ENCODE measurements at places on chromosomes 7 and 10.

GRCh38 chr7:29884399-29885272 is 78.3 kb downstream of the WIPF3 start:
- DNase-seq = no peak

DNA sequence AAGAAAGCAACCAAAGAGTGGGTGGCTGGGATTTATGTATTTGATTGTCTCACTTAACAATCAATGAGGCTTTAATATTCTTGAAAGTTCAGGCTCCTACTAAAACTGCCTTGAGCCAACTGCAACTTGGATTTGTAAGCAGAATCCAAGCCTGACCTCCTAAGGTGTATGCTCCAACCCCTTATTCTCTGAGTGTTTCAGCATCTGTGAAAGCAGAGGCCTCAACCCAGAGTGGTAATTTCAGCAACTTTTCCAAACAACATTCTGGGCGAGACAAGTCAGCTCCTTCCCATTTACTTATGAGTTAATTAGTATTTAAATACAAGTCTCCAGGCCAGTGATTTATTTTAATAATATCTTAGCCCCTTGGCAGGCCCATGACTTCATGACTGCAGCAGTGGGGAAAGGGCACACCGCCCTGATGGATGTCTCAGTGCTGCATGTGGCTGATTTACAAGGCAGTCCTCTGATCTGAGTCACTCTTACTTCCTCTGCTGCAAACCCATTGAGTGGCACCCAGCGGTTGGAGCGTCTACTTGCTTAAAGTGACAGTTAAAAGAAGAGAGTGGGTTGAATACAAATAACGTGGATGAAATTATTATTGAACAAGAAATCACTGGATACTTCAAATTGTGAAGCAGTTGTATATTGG is 209.1 kb downstream of the TRIL start:
- peak; percentile 71 for DNase-seq

DNA sequence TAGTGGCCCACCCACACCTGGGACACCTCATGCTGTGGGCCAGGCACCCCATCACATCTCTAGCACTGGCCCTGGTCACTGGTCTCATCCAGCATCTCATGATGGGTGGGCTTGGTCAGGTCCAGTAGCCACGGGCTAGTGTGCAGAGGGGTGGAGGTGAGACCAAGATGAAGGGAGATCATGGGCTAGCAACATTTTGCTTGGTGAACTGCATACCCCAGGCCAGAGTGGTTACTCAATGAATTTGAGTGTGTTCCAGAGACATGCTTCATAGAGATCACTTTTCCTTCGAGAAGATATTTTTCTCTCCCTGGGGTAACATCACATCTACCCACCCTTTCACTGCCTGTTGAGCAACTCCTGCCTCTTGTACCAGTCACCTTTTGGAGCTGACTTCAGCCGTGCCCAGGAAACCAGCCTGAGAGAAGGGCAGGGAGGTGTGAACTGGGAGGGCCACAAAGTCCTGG is 44.2 kb downstream of the MINDY4 start:
- DNase-seq = peak; percentile 84

GRCh38 chr7:127981965-127982364 is 49.3 kb downstream of the LRRC4 start:
- DNase-seq = no peak

DNA sequence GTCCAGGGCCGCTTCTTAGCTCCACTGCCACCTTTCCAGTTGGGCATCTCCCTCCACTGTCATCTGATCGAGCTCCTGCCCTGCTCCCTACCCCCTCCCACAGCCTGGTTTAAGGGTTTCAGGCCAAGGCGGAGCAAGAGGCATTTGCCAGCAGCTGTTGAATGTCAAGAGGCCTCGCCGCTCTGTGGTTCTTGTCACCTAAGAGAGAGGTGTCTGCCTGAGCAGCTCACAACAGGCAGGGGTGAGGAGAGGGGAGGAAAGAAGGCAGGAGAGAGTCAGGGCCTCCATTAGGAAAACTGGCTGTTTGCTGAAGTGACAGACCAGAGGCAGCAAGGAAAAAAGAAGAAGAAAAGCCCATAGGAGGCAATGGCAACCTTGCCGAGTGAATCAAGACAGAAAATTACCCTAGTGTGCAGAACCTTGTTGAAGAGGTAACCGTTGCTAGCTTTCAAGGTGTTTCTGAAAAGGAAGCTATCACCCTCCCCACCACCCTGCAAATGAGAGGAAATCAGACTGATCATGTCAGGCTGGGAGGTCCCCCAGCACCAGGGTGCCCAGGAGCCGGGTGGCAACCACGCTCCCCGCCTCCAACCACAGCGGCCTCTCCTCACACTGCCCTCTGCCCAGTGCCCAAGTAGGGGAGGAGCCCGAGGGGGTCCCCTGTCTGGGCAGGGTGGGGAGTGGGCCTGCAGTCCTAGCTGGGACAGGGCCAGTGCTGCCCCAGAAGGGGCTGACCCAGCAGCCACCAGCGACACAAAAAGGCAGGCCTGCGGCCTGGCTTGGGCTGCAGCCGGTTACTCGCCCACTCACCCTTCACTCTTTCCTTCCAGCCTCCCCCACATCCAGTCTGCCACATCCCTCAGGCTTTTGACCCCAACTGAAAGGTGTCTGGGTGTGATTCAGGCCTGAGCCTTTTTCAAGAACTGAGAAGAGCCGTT is 7.1 kb downstream of the GATA3 start:
- DNase-seq = peak; percentile 50

- no peak for DNase-seq
These were observed 98.7 kb downstream of the CTBP2 start for GRCh38 chr10:125061557-125062226.

DNA sequence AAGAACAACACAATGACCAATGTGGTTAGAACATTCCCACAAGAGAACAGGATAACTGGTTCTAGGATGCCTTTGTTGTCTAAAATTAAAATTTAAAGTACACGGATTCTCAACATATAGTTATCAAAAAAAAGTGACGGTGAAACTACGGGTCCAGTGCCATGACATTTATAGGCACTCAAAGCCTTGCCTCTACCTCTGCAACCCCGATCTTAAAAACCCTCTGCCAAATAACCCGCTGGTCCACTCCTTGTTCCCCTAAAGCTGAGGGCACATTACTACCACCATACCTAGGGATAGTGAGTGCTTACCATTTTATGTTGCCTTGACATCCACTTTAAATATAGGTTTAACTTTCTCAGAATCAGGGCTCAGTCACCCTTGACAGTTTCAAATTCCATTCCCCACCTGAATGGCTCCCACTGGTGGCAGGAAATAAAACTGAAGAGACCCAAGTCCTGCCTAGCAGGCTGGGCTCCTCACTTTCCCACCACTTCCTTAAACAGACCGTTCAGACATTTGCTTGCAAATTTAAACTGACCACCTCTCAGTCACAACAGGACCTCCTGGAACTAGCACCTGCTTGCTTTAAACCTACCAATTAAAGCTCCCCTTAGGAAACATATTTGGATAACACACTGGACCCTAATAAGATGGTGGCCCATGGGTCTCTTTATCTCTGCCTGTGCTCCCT is 169.9 kb upstream of the ASAH2 start:
- peak; percentile 43 for DNase-seq

GRCh38 chr10:26046073-26046700 is 112.2 kb downstream of the MYO3A start:
- no peak for DNase-seq

DNA sequence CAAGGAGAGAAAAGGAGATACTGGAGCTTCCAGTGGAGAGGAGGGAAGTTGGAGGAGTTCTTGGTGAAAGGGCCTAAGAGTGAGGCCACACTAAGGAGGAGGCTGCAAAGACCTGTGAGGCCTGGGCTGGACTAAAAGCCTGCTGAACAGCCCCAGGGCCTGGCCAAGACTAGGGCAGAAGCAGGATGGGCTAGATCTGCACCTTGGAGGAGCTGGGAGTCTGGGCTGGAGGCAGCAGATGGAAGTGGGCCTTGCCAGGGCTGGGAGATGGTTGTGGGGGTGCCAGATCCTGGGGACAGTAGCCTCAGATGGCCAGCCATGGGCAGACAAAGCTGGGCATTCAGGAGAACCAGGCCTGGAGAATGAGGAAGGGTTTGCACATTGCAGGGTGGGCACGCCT is 6.5 kb upstream of the PURB start:
- no peak for DNase-seq

GRCh38 chr7:70154521-70155180 is 556.4 kb downstream of the AUTS2 start:
- DNase-seq = no peak

DNA sequence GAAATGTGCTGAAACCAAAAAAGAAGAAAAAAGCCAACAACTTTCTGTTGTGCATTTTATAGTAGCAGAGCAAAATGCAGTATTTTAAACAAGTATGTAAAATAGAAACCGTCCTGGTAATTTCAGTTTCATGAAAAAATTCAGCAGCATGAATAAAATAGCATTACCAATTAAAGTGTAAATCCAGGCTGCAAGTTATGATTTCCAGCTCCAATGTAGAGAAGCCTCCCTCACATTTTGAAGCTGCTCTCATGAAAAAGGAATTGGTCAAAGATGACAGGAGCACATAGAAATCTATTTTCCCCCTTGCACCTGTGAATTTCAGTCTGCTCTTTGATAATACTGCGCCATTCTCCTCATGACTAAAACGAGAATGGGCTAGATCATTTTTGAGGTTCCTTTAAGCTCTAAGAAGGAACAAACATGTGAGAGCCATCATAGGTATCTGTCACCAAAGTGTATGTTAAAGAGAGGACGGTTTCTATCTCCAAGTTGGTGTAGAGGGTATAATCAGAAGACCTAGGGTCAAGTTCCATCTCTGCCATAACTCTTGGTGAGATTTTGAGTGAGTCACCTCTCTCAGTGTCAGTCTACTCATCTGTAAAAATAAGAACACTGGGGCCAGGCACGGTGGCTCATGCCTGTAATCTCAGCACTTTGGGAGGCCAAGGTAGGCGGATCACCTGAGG is 107.5 kb downstream of the MTPAP start:
- DNase-seq = no peak

GRCh38 chr7:116575853-116576252 is 51.0 kb downstream of the CAV1 start:
- DNase-seq = no peak

GRCh38 chr10:91596825-91597196 is 36.1 kb downstream of the PPP1R3C start:
- DNase-seq = peak; percentile 86

DNA sequence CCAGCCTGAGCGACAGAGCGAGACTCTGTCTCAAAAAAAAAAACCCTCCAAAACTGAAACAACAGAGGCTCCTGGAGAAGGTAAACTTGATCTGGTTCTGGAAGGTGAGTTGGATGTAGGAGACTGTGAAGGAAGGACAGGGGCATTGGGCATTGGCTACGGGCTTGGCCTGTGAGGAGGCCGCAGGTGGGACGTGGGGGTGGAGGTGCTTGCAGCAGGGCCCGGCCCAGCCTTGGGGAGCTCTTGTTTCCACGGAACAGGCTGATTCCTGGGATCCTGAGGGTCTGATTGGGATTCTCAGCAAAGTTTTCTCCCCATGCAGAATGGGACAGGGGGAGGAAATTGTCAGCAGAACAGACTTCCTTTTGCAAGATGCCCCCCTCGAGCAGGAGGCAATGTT is 30.6 kb downstream of the IL15RA start:
- DNase-seq = no peak

DNA sequence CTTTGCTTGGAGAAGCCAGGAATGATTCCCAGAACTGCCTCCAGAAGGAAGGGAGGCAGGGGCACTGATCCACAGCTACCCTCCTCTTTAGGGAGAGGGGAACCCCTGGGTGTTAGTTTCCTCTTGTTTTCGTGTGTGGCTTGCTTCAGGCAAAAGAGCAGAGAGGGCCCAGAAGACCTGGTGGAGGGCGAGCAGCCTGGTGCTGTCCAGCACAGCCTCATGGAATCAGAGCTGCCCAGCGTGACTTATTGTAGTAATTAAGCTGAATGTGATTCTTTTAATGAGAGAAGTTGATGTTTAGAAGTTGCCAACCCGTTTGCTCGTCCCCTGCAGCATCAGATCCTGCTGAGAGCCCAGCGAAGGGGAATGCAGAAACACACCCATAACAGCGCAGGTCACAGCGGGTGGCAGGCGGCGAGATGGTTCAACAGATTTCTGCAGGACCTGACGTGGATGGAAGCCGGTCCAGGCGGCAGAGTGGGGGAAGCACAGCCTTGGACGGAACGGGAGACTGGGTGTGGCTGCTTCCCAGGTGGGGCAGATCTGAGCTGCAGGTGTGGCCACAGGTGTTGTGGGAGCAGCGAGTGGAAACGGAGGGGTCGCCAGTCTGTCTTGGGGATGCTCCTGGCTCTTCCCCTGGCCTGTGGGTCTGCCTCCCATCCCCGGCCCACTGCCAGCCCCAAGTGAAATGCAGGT is 53.7 kb upstream of the SHH start:
- no peak for DNase-seq

GRCh38 chr7:91683823-91684222 is 196.7 kb downstream of the MTERF1 start:
- DNase-seq = peak; percentile 96

DNA sequence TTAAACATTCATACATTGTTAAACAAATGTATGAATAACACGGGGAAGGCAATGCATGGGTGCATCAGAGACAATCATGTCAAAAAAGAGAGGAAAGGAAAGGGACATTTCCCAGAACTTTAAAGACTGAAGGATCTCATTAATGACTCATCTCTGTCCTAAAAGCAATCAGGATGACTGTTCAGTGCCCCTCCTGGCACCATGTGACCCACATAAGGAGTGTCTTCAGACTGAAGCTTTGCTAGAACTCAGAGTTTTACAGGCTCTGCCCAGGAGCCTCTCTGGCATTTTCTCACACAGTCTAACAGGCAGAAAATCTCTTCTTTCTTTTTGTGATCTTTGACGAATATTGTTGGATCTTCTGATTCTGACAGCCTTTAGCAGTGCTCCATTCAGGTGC is 315.3 kb downstream of the OTUD1 start:
- DNase-seq = no peak

DNA sequence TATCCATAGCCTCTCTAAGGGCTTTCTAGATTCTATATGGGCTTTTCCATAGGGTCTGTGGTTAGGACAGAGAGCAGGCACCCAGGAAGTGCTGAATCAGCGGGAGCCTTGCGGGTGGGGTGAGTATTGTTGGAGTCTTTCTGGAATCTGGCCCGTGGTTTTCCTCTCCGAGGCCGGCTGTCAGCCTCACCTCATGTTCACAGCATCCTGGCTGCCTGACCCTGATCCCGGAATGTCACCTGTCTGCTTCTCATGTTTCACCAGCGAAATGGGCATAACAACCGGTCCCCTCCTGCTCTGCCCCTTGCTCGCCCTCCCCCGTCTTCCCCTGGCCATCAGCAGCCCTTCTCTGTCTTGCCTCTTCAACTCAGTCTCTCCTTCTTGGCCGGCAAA is 36.5 kb downstream of the DDIT4 start:
- peak; percentile 62 for DNase-seq

- no peak for DNase-seq
These were observed 67.4 kb downstream of the PLXNA4 start for GRCh38 chr7:132508724-132509353.

DNA sequence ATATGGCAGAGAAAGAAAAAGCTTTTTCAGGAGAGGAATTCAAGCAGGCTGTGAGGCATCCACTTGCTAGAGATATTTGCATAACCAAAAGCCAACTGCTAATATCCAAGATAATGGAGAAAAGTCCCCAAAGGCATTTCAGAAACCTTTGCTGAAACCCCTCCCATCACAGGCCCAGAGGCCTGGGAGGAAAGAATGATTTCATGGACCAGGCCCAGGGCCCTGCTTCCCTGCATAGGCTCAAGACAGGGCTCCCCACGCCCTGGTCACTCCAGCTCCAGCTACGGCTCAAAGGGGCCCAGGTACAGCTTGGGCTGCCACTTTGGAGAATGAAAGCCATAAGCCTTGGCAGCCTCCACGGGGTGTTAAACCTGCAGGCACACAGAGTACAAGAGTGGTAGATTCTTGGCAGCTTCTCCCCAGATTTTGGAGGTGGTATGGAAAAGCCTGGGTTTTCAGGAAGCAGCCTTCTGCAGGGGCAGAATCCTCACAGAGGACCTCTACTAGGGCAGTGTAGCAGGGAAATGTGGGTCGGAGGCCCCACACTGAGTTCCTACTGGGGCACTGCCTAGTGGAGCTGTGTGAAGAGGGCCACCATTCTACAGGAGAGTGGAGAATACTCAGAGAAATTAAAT is 5.6 kb upstream of the RSU1 start:
- DNase-seq = no peak
